Dermis blood vessel endothelial cell (primary cell): ENCODE measurements at places on chromosomes 5 and 9.

DNA sequence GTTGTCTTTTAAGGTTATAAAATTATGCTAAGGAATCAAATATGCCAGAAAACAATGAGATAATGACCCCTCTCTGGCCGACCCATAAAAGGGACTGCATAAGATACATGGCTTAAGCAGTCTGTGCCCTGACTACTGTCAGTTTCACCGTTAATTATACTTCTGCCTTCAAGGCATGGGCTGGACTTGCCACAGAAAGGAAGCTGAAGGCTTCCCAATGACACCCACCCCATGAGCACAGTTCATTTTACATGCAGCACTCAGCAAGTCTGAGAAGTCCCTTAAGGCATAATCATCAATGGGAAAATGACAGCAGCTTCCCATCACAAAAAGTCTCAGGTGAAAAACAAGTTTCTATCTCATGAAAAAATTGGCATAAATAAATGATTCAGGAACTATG lies 175.6 kb downstream of the GLIS3 start:
- DNase-seq = no peak

DNA sequence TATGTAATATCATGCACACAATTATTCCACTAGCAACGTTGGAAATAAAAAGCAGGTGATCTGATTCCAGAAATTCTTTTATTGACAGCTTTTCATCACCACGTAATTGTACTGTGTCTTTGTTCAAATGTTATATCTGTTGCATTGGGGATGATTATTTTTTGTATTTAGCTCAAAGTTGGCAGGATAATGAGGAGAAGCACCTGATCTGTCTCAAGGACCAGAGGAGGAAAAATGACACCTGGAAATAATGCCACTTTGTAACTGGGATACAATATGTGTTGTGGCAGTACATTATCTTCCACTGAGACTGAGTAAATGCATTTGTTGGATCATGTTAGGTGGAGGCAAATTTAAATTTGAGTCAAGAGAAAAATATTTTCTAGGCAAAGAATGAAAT lies 1298.8 kb upstream of the CDH6 start:
- DNase-seq = no peak

GRCh38 chr5:57468481-57469163 lies 14.0 kb downstream of the ACTBL2 start:
- no peak for DNase-seq

GRCh38 chr5:137019229-137019628 lies 479.9 kb downstream of the SPOCK1 start:
- no peak for DNase-seq

- DNase-seq = peak; percentile 67
These were observed 153.1 kb upstream of the OTULINL start for GRCh38 chr5:14428302-14429081.

- no peak for DNase-seq
These were observed 10.6 kb upstream of the FEM1C start for GRCh38 chr5:115555084-115555633.

DNA sequence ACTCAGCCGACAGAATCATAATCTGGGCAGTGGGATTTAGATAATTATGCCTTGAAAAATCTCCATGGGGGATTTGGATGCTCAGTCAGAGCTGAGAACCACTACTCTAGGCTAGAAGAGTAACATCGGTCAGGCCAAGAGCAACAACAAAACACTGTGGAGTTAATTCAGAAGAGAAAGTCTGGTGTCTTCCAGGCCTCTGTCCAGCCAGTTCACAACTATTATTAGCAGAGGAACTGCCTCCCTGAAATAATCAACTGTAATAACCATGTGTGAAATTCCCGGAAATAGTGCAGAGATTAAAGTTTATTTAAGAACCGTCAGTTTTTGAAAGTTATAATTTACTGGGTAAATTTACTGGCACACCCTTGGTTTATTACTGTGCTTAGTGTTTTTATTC lies 8.2 kb upstream of the MARCHF3 start:
- peak; percentile 53 for DNase-seq

DNA sequence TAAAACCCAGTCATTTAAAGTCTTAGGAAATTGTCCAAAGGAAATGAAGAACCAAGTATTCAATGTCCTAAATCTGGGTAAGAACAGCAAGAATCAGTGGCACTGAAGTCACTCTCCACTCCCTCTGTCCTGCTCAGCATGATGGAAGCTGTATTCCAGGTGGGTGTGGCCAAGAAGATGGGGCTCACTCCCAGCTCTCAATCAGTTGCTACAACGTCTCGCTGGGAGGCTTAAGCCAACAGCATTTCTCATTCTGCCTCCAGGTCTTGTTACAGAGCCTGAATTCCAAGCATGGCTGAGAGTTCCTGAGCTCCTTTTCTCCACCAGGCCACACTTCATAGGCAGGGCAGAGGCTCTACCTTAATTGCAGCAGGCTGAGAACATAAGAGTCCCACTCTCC lies 41.2 kb upstream of the TRIO start:
- DNase-seq = no peak

- no peak for DNase-seq
These were observed 17.7 kb upstream of the UBAC1 start for GRCh38 chr9:135978642-135979546.

- peak; percentile 13 for DNase-seq
These were observed 10.3 kb downstream of the CNOT8 start for GRCh38 chr5:154868702-154869101.

- DNase-seq = no peak
These were observed 151.8 kb upstream of the MSX2 start for GRCh38 chr5:174572591-174572990.

- no peak for DNase-seq
These were observed 16.5 kb upstream of the CXXC5 start for GRCh38 chr5:139631520-139632165.

GRCh38 chr9:115230924-115231515 lies 113.1 kb upstream of the TNC start:
- no peak for DNase-seq

DNA sequence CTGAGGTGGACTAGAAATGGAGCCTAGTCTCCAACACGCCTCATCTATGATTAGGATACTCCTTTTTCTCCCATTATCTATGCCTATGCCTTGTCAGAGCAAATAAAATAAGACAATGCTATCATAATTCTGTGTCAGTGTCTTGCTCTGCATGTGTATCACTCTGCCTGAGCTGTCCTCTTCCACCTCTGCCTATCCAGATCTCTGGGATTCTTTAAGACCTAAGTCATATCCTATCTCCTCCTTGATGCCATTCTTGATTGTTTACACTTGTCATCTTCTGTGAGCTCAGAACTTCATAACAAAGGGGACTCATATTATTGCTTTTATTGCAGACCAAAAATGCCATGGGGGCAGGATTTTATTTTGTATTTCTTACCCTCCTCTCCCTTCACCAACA lies 351.2 kb upstream of the C9orf72 start:
- DNase-seq = no peak

GRCh38 chr5:135591277-135591676 lies 12.5 kb upstream of the CXCL14 start:
- DNase-seq = no peak
